Effector memory CD4-positive, alpha-beta T cell (primary cell): ENCODE measurements at places on chromosomes 6 and 20.

DNA sequence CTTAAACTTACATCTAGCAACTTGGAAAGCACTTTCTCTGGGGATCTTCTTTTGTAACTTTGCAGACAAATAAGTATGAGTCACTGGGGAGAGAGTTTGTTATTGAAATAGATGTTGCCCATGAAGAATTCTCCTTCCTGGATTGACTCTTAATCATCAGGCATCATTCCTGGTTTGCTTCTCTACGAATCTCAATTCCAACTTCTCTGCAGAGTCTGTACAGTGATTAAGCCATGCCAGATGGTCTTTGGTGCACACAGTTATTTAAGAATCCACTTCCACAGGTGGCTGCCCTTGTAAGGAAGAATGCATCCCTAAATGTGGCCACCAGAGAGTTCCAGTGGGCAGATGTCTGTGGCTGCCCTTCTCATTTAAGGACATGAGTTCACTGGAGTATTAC lies 25.7 kb downstream of the MYCT1 start:
- no peaks in the 10 kb centered on the region for H3K36me3 ChIP-seq
- H3K27me3 ChIP-seq: no peaks in the 10 kb centered on the region
- H3K4me1 ChIP-seq: no peaks in the 10 kb centered on the region
- no peak overlapping the region for H3K27ac ChIP-seq
- H3K4me3 ChIP-seq: no peak overlapping the region
- DNase-seq: no peak

DNA sequence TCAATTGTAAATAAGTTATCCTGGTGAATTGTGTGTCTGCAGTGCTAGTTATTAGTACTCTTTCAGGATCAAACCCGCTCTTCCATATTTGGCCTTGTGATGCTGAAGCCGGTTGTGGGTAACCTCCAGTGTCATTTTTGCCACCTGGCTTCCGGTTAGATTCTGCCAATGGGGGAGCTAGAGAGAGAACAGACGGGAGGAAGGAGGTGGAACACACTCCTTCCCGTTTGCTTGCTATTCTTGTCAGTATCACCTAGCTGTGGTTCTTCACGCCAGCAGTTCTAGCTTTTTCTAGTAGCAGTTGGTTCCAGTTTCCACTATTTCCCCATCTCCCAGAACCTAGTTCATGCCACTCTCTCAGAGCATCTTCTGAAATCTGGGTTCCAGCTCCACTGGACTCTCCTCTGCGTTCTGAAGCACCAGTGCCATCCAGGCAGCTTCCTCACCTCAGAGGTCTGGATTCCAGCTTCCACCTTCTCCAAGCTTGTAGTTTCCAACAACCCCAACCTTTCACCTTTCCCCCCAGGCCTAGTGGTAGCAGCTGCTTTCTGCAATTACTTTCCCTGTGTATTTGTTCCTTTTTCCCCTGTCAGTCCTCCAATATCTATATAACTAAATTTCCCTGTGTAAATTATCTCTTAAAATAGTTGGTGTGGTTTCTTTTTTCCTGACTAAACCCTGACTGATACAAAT lies 46.9 kb upstream of the LOC128125822 start:
- no peaks in the 10 kb centered on the region for H3K4me1 ChIP-seq
- H3K36me3 ChIP-seq: no peaks in the 10 kb centered on the region
- H3K27me3 ChIP-seq: no peaks in the 10 kb centered on the region
- no peak overlapping the region for H3K4me3 ChIP-seq
- DNase-seq: no peak

- no peaks in the 10 kb centered on the region for H3K4me1 ChIP-seq
- DNase-seq: no peak
- H3K27me3 ChIP-seq: no peaks in the 10 kb centered on the region
- H3K36me3 ChIP-seq: no peaks in the 10 kb centered on the region
Observed at GRCh38 chr20:46148313-46149208, 30.4 kb downstream of the CD40 start.

GRCh38 chr6:64914124-64914523 lies 792.9 kb downstream of the EYS start:
- H3K27me3 ChIP-seq: no peaks in the 10 kb centered on the region
- H3K36me3 ChIP-seq: no peaks in the 10 kb centered on the region
- no peaks in the 10 kb centered on the region for H3K4me1 ChIP-seq
- DNase-seq: no peak
- H3K4me3 ChIP-seq: no peak overlapping the region
- no peak overlapping the region for H3K27ac ChIP-seq

GRCh38 chr6:79450984-79451383 lies 86.2 kb downstream of the LCA5 start:
- no peaks in the 10 kb centered on the region for H3K4me1 ChIP-seq
- no peaks in the 10 kb centered on the region for H3K36me3 ChIP-seq
- no peak overlapping the region for H3K27ac ChIP-seq
- DNase-seq: no peak

DNA sequence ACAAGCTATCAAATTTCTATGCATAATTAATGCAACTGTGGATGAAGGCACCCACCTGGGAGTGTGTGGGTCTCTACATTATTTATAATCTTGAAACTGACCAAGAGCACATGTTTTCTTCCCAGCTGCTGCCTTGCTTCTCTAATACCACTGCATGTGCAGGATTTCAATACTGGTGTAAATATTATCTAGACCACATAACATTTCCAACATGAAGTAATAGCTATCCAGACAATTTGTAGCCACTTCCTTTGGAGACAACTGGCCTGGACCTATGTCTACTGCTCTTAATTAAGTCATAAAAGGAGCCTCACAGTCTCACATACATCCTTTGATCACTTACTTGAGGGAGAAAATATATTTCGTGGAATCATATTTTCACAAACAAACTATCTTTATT lies 180.7 kb downstream of the HIVEP2 start:
- peaks cover 72% of the 10 kb centered on the region for H3K36me3 ChIP-seq
- no peaks in the 10 kb centered on the region for H3K27me3 ChIP-seq
- H3K4me1 ChIP-seq: no peaks in the 10 kb centered on the region
- no peak overlapping the region for H3K4me3 ChIP-seq

- H3K4me1 ChIP-seq: no peaks in the 10 kb centered on the region
- H3K36me3 ChIP-seq: no peaks in the 10 kb centered on the region
- DNase-seq: no peak
- H3K27me3 ChIP-seq: no peaks in the 10 kb centered on the region
- no peak overlapping the region for H3K4me3 ChIP-seq
- H3K27ac ChIP-seq: no peak overlapping the region
Observed at GRCh38 chr6:78400076-78400475, 467.3 kb upstream of the IRAK1BP1 start.

- H3K4me1 ChIP-seq: no peaks in the 10 kb centered on the region
- no peak overlapping the region for H3K4me3 ChIP-seq
- no peak for DNase-seq
- peaks cover 4% of the 10 kb centered on the region for H3K27me3 ChIP-seq
- no peaks in the 10 kb centered on the region for H3K36me3 ChIP-seq
Observed at GRCh38 chr20:59361411-59361810, 61.0 kb downstream of the EDN3 start.

- no peak overlapping the region for H3K27ac ChIP-seq
- no peaks in the 10 kb centered on the region for H3K27me3 ChIP-seq
- H3K36me3 ChIP-seq: no peaks in the 10 kb centered on the region
- DNase-seq: no peak
- H3K4me1 ChIP-seq: no peaks in the 10 kb centered on the region
- no peak overlapping the region for H3K4me3 ChIP-seq
Observed at GRCh38 chr20:7411075-7411474, 529.2 kb downstream of the HAO1 start.

- no peaks in the 10 kb centered on the region for H3K27me3 ChIP-seq
- H3K27ac ChIP-seq: no peak overlapping the region
- H3K4me3 ChIP-seq: no peak overlapping the region
- H3K4me1 ChIP-seq: no peaks in the 10 kb centered on the region
- no peak for DNase-seq
Observed at GRCh38 chr6:25359891-25360290, 80.7 kb downstream of the CARMIL1 start.

- no peak overlapping the region for H3K27ac ChIP-seq
- H3K4me1 ChIP-seq: no peaks in the 10 kb centered on the region
- no peaks in the 10 kb centered on the region for H3K36me3 ChIP-seq
Observed at GRCh38 chr20:54625497-54625896, 150.1 kb downstream of the DOK5 start.

DNA sequence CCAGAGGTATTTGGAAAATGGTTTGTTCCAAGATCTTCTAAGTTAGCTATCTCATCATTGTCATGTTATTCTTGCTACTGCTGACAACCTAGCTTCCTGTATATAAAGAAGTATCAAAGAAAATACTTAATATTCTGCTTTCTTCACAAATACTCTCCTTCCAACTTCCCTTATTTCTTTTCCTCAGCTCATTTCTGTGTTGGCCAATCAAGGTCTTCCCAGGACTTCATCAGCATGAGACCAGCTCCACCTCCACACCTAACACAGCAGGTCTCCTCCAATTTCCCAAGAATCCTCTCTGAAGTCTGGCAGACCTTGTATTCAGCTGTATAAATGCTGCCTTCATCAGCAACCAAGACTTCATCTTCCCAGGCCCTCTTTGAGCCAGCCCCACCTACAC lies 538.6 kb upstream of the JARID2 start:
- no peak overlapping the region for H3K4me3 ChIP-seq
- no peaks in the 10 kb centered on the region for H3K4me1 ChIP-seq
- no peaks in the 10 kb centered on the region for H3K36me3 ChIP-seq
- no peak for DNase-seq

DNA sequence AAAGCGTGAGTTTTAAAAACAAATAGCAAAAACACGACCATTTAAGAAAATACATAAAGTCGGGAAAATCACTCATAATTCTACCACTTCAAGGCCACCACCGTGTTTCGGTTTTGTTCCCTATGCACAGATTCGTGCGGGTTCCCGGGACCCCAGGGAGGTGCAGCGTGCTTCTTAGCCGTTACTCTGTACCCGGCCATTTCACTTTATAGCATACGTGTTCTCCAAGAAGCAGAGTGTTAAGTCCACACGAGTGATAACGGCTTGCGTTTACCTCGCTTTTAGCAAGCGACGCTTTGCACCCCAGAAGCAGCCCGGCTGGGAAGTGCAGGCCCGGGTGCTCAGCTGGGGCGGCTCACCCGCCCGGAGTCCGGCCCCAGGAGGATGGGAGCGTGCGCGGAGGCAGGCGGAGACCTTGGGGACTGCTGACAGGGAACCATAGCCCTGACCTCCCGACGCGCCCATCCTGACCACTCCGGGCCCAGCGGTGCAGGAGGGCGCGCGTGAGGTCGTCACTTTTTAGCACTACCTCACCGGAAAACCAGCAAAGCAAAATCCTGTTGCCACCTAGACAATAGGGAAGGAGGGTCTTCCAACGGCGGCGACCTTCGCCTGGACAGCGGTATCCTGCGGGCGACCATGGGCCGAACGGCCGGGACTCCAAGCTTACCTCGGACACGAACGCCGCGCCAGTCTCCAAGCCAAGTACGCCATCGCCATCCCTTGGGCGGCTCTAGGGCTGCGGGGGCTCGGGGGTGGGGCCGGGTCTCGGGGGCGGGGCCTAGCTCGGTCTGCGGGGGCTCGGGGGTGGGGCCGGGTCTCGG lies at the start of gene ECI2:
TSS of gene ECI2 (minus strand) at position 735 of the 824 bp plus-strand sequence. CDS start at position 720, 15 bp downstream.
- H3K27ac ChIP-seq: peak within 1 kb of the TSS; percentile 81
- peaks cover 13% of the 10 kb centered on the region for H3K36me3 ChIP-seq
- peak; percentile 36 for DNase-seq
- H3K4me3 ChIP-seq: peak within 1 kb of the TSS; percentile 80
- H3K4me1 ChIP-seq: peaks cover 8% of the 10 kb centered on the region

- no peak overlapping the region for H3K4me3 ChIP-seq
- no peak overlapping the region for H3K27ac ChIP-seq
- H3K36me3 ChIP-seq: no peaks in the 10 kb centered on the region
- no peaks in the 10 kb centered on the region for H3K27me3 ChIP-seq
- DNase-seq: peak; percentile 17
Observed at GRCh38 chr6:143513410-143513809, 1.9 kb upstream of the FUCA2 start.

DNA sequence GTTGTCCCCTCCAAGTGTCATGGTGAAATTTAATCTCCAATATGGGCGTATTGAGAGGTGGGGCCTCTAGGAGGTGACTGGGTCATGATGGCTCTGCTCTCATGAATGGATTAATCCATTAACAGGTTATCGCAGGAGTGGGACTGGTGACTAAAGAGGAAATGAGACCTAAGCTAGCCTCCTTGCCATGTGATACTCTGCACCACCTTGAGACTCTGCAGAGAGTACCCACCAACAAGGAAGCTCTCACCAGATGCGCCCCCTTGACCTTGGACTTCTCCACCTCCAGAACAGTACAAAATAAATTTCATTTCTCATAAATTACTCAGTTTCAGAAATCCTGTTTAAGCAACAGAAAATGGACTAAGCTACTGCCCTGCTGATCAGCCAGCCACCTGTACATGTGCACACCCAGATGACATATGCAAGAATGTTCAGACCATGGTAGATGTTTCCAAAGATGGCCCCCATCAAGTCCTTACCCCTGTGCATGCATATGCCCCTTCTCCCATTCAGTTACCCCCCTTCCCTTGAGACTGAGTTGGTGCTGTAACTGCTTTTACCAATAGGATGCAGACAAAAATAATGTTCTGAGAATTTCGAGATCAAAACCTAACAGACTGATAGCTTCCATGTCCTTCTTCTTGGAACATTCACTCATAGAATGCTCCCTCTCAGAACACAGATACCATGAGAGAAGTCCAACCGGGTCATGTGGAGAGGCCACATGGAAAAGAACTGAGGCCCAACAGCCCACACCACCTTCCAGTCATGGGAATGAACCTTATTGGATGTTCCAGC lies 28.4 kb downstream of the MAP3K5 start:
- no peaks in the 10 kb centered on the region for H3K36me3 ChIP-seq
- H3K27ac ChIP-seq: peak overlapping the region; percentile 70
- H3K4me3 ChIP-seq: peak overlapping the region; percentile 15
- no peaks in the 10 kb centered on the region for H3K27me3 ChIP-seq

GRCh38 chr6:40626886-40627285 lies 39.7 kb upstream of the LRFN2 start:
- no peak overlapping the region for H3K27ac ChIP-seq
- no peak overlapping the region for H3K4me3 ChIP-seq
- DNase-seq: no peak
- no peaks in the 10 kb centered on the region for H3K4me1 ChIP-seq
- H3K36me3 ChIP-seq: no peaks in the 10 kb centered on the region

DNA sequence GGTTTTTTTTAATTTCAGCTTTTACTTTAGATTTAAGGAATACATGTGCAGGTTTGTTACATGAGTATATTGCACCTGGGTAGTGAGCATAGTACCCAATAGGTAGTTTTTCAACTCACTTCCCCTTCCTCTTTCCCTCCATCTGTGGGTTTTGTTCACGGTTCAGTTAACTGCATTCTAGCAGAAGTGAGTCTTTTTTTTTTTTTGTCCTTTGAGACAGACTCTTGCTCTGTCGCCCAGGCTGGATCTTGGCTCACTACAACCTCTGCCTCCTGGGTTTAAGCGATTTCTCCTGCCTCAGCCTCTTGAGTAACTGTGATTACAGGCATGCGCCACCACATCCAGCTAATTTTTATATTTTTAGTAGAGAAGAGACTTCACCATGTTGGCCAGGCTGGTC lies 8.7 kb downstream of the UBR2 start:
- peaks cover 7% of the 10 kb centered on the region for H3K4me1 ChIP-seq
- no peak overlapping the region for H3K4me3 ChIP-seq
- peaks cover 14% of the 10 kb centered on the region for H3K36me3 ChIP-seq
- H3K27ac ChIP-seq: peak overlapping the region; percentile 5
